ENCODE measurements at places on chromosomes 3 and 15.

DNA sequence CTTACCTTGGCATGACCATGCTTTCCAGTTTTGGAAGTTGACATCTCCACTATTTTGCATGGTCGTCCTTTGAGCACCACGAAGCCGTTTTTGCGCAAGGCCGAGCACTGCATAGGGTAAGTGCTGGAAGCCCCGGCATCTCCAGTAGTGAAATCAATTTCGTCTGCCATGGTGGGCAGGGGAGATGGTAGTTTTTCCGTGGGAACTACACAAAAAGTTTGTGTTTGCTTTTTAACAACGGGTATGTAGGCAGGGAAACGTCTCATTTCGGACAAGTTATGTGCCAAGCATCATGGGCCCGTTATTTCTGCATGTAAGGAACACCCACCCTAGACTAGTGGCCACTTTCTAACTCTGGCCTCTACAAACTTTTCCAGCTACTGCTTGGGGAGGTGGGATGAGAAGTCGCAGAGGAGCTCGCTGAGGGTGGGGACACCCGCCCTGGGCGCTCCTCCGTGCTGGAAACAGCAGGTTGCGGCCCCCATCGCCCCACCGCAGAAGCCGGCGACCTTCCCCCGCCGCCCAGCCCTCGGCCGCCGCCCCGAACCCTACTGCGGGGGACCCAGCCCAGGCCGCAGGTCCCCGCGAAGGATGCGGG lies 701 bp downstream of the EIF5A2 start:
- no peak for DNase-seq

DNA sequence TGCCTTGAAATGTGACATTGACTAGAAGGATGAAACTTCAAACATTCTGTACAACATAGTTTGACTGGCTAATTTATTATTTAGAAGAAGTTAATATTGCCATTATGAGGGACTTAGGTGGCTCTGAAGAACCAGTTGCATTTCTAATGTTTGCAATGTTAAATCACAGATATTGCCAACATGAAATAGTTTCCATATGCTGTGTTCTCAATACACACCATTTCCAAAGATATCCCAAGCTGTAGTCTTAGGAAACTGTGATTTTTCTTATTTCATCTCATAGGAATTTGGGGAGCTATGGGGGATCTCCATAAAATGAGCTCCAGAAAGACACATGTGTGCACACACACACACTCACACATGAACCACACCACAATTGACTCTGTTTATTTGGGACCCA lies 36.3 kb downstream of the ALG1L2 start:
- DNase-seq: no peak

DNA sequence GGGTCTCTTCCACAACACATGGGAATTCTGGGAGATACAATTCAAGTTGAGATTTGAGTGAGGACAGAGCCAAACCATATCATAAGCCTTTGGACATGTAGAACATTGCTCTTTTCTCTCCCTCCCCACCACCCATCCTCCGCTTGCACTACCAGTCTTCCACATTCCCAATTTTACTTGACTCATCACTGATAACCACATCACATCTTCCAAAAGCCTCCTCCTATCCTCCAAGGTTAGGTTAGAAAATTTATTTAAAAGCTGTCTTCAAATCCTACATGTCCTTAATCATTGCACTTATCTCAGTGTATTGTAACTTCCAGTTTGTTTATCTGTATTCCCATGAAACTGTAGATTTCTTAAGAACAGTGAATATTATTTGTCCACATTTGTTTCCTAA lies 10.4 kb downstream of the ZBED2 start:
- no peak for DNase-seq

DNA sequence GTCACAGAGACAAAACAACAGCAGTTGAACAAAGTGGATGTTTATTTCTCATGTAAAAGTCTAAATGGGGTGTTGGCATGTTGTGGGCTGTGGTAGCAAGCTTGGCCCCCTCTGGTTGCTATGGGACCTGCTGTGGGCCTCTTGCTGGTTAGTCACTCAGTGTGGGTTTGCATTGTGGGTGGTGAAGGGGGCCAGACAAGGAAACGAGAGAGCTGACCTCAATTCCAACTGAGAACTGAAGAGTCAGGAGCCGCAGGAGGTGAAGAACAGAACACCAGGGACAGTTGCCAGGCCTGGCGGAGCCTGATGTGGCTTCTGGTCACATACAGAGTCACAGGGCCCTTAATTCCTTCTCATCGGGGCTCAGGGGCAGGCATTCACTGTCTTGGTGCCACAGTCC lies 1.9 kb upstream of the ADPGK start:
- DNase-seq: peak; percentile 52

GRCh38 chr3:149481056-149481455 lies 6.6 kb downstream of the TM4SF4 start:
- no peak for DNase-seq

- DNase-seq: no peak
These were observed 117.9 kb upstream of the SMAD3 start for GRCh38 chr15:66947471-66947870.

- DNase-seq: no peak
These were observed 280.6 kb downstream of the ROBO2 start for GRCh38 chr3:77320514-77320913.

DNA sequence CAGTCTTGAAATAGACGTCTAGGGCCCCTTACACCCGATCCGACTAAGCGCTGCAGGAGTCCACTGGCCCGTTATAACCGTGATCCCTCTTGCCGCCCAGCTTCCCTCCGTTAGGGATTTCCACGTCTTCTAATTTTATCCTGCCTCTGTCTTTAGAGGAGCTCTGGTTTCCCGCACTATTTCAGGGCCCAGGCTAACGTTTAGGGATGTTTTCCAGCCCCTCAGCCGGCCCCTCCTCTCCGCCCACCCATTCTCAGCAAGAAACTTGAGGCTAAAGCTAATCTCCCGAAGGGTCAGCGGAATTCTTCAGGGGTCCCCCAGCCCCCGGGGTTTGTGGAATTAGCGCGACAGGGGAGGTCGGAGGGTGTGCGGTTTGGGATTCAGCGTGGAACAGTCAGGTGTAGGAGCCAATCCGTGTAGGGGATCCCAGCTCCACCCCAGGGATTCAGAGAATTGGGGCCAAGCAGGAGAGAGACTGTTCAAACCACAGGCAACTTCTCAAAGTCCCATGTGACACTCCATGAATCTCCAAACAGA lies 1.6 kb downstream of the PTX3 start:
- no peak for DNase-seq

- DNase-seq: no peak
These were observed 2.0 kb upstream of the PFKFB4 start for GRCh38 chr3:48558493-48559134.

GRCh38 chr3:40532252-40532651 lies 7.5 kb downstream of the ZNF621 start:
- no peak for DNase-seq

- DNase-seq: no peak
These were observed 328.9 kb upstream of the TBL1XR1 start for GRCh38 chr3:177525987-177526712.

DNA sequence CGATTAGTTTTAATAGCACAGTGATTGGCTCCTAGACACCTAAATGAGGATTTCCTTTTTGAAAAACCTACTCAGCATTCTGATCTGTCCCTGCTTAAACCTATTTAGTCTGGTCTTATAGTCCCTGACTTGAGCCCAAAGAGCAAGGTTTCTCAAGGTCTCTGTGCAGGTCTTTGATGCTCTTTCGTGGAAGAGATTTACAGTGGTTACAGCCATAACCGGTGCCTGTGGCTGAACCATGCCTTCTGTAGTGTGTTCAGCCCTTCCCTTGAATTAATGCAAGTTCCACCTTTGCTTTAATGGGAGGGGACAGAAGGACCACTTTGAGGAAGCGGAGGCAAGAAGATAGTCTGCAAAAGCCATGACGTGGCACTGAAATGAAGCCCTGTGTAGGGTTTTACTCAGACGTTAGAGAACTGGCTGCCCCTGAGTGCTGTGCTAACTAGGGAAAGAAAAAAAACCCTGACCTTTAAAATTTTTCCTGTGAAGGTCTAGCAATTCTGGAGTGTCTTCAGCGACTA lies 43.0 kb downstream of the ZBTB38 start:
- DNase-seq: peak; percentile 20

DNA sequence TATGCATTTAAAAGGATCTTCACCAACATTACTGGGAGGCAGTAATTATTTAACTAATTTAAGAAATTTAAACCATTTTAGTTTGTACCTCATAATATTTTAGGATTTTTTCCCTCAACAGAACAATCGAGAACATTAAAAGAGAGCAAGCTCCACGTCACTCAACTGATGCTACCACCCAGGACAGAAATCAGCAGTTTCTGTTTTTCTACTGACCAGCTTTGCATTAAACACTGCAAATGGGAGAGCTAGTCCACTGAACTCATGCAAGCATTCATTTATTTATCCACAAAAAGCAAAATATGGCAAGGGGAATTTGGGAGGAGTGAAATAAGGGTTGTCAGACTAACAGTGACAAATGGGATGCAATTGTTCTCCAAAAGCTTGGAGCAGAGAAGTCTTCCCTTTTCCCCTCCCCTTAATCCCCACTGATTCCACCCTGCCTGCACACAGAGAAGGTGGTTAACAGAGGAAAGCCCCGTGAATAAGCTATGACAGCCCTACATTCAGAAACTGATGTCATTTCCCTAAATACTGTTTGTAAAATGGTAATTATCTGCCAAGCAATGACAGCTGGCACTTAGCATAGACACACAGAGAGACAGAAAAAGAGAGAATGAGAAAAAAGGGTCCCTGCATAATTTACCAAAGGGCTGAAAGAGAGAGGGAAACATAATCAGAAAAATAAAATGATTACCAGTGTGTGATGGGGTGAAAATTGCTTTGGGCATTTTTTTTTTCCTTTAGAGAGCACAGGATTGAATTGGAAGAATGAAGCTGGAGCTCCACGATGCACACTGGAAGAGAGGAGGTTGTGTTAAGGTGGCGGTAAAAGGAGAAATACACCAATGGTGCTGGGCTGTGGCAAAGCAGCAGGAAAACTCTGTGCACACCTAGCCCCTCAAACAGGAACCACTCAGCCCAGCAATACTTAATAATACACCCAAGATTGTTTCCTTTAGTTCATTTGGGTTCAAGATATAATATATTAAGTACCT lies 777.4 kb downstream of the TUSC7 start:
- no peak for DNase-seq

DNA sequence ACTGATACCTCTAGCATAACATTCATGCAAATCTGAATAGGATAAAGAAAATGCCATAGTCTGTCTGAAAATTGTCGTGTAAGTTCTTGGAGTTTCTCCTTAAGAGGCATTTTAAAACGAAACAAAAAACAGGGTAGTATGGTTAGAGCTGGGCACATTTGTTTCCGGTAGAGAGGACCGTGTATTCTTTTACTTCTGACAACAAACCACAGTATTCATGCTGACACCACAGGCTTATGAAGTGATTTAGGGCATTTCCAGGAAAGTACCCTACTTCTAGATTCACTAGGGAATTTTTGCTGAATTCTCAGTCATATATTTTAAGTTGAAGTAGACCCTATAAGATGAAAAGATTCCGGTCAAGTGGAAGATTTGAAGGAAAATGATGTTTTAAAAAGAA lies 541.3 kb downstream of the UNC13C start:
- DNase-seq: no peak

- no peak for DNase-seq
These were observed 272.4 kb downstream of the FOXP1 start for GRCh38 chr3:71310980-71311660.

- no peak for DNase-seq
These were observed 581.7 kb upstream of the CFAP20DC start for GRCh38 chr3:59631482-59631881.

DNA sequence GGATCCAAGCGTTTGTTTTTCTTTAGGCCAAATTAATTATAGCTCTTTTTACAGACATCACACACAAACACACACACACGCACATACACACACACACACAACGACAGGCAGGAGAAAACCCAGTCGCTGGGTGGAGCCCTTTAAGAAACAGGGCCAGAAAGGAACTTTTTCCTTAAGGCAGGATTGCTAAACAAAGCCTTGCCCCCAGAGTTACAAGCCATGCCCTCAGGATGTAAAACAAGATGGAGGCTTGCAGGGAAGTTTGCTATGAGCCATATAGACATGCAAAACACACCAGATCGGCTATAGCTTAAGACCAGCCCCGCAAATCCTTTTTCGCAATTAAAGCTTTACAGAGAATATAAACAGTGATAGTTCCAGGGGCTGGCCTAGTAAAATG lies 16.3 kb upstream of the IQCF2 start:
- no peak for DNase-seq

Measured in T-helper 22 cell (primary cell).